NCI-H1092 (cell line): ENCODE measurements at places on chromosomes 12 and 14.

DNA sequence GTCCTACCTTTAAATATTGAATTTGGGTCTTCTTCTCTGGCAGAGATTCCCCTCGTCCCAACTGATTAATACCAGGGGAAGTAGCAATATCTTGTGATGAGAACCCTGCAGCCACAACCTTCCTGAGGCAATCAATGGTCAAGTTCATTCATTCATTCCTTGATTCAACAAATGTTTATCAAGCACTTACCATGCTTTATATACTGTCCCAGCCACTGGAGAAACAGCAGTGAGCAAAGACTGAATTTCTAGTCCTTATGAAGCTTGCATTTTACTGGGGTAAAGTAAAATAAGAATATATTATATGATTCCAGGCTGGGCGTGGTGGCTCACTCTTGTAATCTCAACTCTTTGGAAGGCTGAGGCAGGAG lies 300 bp upstream of the GIT2 start:
- DNase-seq = no peak

- no peak for DNase-seq
Observed at GRCh38 chr14:38122241-38122640, 85.5 kb upstream of the SSTR1 start.

DNA sequence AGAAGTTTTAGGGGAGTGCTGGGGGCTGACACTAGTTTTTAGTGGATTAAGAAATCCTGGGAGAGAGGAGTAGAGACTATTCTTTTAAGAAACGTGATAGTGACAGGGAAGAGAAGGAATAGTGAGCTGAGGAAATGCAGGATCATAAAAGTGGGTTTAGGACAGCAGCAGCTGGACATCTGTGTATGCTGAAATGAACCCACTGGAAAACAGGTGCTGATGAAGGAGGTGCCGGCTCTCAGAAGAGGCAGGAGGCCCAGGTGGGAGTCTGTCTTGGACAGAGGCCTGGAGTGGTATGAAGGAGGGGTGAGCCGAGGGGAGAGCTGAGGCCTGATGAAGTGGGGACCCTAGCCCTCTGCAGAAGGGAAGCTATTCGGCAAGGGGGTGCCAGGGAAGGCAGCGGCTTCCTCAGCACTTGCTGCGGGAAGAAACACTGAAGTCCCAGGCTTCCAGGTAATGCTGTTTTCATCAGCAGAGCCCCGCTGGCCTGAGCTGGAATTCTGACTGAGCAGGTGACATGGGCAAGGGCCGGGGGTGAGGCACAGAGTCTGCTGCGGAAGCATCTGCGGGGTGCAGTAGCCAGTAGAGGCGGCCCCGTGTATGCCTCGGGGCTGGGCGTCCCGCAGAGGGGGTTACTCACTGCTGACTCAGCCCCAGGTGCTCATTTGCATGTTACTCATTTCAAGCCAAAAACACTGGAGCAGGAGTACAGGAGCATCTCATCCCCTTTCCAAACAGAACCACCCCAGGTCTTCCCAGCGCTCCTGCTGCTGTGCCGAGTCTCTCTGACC lies 89.7 kb downstream of the TMCC3 start:
- no peak for DNase-seq

DNA sequence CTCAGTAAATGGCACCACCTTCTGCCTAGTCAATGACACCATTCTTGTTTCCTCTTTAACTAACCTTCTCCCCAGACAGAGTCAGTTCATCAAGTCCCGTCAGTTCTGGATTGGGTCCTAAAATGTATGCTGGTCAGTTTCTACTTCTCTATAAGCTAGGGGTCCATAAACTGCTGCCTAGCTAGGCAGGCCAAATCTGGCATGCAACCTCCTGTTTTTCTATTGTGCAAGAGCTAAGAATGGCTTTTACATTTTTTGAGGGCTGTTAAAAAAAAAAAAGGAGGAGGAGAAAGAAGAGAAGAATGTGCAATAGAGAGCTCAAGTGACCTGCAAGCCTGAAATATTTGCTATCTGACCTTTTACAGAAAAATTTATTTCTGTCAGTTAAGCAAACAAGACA lies 6.4 kb upstream of the TMED10 start:
- DNase-seq = no peak

DNA sequence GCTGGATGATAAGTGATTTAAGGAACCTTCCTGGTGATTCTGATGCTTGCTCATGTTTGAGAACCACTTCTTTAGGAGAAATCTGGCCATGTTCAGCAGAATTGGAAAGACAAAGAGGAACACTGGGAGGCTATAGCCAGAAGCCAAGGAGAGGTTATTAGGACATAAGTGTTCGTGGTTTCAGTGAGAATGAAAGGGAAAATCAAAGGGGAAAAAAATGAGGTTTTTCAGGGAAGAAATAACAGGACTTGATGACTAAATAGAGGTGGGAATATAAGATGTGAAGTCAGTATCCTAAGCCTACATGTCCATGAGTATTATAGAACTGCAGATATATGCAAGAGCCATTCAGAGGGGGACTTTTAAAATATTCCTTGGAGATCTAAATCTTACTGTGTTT lies 95.6 kb downstream of the DAAM1 start:
- DNase-seq = no peak

- no peak for DNase-seq
Observed at GRCh38 chr12:72296389-72296788, 24.2 kb downstream of the TRHDE start.

- no peak for DNase-seq
Observed at GRCh38 chr14:105424861-105425260, 5.2 kb downstream of the MTA1 start.

- DNase-seq = no peak
Observed at GRCh38 chr12:5402009-5402935, 29.6 kb upstream of the NTF3 start.

DNA sequence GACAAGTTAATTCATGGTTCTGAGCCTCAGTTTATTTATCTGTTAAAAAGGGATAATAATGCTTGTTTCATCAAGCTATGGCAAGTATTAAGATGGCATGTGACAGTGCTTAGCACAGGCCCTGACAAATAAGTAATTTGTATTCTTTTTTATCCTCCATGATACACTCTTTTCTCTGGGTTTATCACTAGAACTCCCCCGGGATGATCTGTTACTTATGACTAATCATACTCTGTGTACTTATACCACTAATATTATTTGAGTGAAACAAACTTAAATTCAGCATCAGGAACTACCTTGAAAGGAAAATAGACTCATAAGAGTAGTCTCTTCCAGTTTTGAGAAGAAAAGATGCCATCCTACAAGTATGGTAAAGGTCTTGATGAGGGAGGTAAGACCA lies 283.8 kb downstream of the PAWR start:
- no peak for DNase-seq
